ENCODE measurements at places on chromosomes 11 and 22.
A peak's percentile ranks its signal among the peaks of the same experiment; 100 is the strongest.

- DNase-seq: peak; percentile 45
Measured at GRCh38 chr22:39097098-39098020, at the start of gene APOBEC3H. Gene APOBEC3H (plus strand): TSS chr22:39097244. CDS start chr22:39100279, 3,035 bp downstream.

DNA sequence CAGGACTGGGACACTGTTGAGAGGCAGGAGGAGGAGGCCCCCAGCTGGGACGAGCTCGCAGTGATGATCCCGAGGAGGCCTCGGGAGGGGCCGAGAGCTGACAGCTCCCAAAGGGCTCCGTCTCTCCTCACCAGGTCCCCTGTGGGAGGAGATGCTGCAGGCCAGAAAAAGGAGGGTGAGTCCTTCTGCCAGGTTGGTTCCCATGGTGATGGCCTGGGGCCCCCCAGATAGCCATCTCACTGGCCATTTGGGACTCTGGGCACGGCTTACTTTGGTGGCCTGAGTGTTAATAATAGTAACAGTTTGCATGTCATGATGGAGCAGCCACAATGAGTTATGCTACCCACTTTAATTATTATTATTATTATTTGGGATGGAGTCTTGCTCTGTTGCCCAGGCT is 18.9 kb downstream of the TRIOBP start:
- DNase-seq: no peak

GRCh38 chr22:34879001-34879400 is 187.0 kb upstream of the ISX start:
- DNase-seq: no peak

GRCh38 chr11:87832211-87832610 is 343.0 kb downstream of the RAB38 start:
- peak; percentile 1 for DNase-seq

DNA sequence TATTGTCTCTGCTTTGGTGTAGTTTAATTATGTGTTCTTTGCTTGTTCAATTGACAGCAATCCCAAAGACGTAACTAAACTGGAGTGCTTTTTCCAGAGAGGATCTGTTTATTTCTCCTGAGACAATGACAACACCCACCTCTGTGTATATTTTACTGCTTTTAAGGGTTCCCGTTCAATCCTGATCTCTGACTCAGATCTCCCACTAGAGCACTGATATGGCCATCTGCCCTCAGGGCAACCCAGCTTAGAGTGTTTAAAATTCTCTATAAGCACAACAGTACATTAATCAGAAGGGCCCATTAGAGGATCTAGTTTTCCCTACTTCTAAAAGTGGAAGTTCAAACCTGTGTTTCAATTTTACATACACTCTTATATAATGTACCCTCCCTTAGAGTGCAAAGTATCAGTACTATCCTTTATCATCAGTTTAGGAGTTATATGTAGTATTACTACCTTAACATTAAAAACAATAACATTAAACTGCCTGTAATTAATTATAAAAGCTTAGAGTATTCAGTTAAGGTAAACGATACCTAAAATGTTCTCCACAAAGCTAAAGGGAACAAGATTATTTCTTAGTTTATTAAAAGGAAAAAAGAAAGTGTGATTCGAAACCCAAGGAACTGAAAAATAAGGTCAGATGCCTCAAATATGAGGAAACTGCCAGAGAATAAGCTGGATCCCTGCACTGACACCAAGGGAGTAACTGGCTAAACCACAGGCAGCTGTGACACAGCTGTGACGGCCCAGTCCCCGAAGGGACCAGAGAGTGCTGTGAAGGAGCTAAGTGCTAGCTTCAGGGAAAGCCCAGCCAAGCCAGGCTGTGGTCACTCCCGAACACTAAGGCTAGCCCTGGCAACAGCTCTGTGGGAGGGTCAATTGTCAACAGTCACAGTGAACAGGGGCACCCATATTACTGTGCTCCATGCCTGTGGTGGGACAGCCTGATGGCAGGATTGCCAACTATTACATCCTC is 15.2 kb downstream of the UFD1 start:
- DNase-seq: no peak

GRCh38 chr11:81071606-81072005 is 1630.8 kb upstream of the TENM4 start:
- no peak for DNase-seq

DNA sequence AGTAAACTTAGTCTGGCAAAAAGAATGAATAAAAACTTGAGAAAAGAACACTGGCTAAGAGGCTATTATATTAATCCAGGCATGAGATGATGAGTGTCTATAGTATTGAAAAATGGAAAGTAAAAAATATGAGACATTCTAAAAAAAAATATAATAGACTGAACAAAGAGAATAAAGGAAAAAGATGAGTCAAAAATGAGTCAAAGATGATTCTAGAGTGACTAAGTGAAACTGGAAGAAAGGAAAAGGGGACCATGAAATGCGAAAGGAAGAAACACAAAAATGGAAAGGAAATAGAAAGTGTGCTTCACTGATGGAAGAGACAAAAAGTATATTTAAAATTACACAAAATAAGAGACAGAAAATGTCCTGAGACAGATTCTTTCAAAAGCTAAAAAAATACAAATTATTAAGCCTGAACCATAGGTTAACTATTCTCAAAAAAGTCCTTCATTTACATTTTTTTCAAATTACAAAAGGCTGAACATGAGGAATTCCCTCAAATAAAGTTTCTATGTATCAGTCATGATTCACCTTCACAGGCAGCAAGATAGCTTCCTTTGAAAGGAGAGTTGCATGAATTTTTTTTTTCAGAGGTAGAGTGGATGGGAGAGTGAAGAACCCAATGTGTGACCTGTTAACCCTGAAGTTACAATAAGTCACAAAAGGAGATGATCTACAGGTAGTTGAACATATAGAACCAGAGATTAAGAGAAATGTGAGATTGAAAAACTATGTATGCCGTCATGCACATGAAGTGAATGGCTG is 75.2 kb downstream of the EIF3M start:
- peak; percentile 61 for DNase-seq

DNA sequence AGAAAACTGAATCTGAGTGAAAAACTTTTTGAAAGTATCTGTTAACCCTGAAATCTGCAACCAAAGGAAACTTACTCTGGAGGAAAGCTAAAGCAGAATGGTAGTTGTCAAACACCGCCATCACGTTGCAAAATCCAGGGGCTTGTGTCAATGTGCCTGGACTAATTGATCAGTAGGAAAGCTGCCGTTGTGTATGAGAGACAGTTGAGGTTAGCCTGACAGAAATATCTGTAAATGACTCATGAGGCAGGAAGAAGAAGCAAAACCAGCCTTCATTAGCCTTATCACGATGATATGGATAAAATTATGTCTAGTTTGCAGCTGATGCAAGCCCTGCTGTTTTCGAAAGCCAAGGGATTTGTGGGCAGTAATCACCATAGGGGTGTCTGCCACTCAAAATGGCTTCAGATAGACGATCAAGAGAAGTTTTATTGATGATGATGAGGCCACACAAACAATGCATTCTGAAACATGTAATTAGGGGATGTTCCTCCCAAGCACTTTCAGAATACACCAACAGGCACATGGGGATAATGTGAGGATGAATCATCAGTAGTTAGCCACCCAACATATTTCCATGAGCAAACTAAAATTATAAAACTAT is 8.9 kb downstream of the SCGB1A1 start:
- DNase-seq: no peak

DNA sequence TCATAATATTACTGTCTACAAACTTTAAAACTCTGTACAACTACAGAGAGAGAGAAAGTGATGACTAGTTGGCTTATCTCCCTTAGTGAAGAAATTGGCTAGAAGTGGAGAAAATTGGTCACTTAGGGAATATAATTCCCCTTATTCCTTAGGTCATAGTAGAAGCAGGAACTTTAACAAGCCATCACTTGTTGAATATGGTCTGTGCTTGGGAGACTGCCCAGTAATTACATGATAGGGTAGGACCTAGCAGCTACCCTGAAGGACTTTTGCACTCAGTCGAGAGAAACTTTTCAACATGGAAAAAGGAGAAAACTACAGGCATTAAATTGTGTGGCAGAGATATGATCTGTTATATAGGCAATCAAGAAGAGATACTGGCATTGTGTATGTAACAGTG is 576.5 kb upstream of the CCDC90B start:
- DNase-seq: no peak

DNA sequence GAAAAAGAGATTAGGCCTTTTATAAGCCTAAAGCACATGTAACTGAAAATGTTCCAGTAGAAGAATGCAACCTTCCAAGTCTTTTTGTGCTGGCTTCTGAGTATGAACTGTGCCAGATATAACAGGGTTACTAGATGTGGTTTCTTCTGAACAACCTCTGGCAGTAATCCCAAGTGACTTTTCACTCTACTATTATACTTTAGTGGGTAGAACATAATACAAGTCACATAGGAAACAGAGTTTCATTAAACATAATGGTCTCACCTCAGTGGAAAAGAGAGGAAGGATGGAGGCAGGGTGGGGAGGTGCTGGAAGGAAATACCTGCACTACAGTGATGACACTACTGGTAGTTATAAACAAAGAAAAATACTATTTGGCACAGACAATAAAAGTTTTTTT is 81.3 kb downstream of the PHF21A start:
- DNase-seq: no peak

Data from RWPE1 (cell line).